ENCODE measurements at places on chromosomes 5 and 9.

GRCh38 chr5:2020730-2021129 is 138.0 kb upstream of the IRX4 start:
- H3K36me3 ChIP-seq, result no peaks in the 10 kb centered on the region
- H3K4me3 ChIP-seq, result no peak overlapping the region
- H3K27ac ChIP-seq, result no peak overlapping the region
- DNase-seq, result no peak

- peaks cover 72% of the 10 kb centered on the region for H3K27me3 ChIP-seq
- no peaks in the 10 kb centered on the region for H3K36me3 ChIP-seq
- no peak for DNase-seq
Measured at GRCh38 chr9:92804727-92805126, 40.1 kb upstream of the BICD2 start.

DNA sequence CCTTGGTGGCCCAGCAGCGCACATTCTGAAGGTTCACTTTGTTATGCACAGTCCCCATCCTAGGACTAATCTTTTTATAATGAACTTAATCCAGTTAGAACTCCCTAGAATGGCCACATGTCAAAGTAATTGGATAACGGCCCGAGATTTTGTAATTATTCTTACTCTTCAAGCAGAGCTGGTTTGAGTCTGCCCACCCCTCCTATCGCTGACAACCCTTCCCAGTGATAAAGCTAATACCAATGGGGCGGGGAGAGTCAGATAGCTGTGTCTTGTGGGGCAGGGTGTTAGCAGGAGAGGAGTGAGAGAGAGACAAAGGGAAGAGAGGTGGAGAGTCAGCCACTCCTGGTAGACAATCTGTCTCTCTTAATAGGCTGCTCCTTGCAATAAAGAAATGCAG is 356.9 kb downstream of the SLIT3 start:
- H3K27me3 ChIP-seq, result no peaks in the 10 kb centered on the region
- H3K4me3 ChIP-seq, result no peak overlapping the region
- DNase-seq, result no peak
- no peak overlapping the region for H3K27ac ChIP-seq
- H3K36me3 ChIP-seq, result no peaks in the 10 kb centered on the region
- H3K4me1 ChIP-seq, result no peaks in the 10 kb centered on the region

DNA sequence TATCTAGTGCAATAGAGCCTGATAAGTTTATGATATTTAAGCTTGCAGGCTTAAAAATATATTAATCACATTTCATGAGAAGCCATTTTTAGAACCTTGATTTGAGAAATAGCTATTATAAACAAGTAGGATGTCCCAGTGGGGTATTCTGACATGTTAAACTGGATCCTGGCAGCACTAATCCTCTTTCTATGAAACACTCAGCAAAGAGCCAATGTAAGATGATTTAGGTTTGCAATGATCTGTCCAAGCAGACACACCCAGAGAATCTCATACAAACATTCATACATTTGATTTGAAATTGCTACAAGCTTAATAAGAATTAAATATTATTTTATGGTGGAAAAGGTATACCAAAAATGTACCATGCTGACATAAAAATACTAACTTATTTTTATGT is 86.5 kb downstream of the ERP44 start:
- H3K4me1 ChIP-seq, result no peaks in the 10 kb centered on the region
- no peak for DNase-seq
- H3K27ac ChIP-seq, result no peak overlapping the region
- H3K27me3 ChIP-seq, result no peaks in the 10 kb centered on the region

- DNase-seq, result peak; percentile 46
- no peaks in the 10 kb centered on the region for H3K27me3 ChIP-seq
- peak overlapping the region; percentile 39 for H3K27ac ChIP-seq
- H3K4me1 ChIP-seq, result no peaks in the 10 kb centered on the region
- no peak overlapping the region for H3K4me3 ChIP-seq
Measured at GRCh38 chr9:14372437-14373335, 58.7 kb upstream of the NFIB start.

DNA sequence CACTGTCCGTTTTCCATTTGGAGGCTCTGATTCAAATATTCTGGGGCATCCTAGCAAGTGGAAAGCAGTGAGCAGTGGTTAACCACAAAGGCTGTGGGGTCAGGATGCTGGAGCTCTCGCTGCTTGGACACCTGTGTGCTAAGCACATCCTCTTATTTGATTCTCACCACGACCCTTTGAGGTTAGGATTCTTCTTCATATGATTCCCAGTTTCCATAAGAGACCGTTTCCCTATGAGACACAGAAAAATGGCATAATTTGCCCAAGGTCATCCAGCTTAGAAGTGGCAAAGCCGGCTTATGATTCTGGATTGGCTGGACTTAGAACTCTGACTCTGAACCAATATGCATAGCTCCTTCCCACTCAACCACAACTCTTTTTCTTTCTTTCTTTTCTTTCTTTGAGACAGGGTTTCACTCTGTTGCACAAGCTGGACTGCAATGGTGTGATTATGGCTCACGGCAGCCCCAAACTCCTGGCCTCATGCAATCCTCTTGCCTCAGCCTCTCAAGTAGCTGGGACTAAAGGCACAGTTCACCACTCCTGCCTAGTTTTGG is 207.7 kb downstream of the TTLL11 start:
- no peak overlapping the region for H3K4me3 ChIP-seq
- no peaks in the 10 kb centered on the region for H3K36me3 ChIP-seq
- no peaks in the 10 kb centered on the region for H3K27me3 ChIP-seq
- peak; percentile 24 for DNase-seq

- H3K4me3 ChIP-seq, result no peak overlapping the region
- no peak for DNase-seq
- no peaks in the 10 kb centered on the region for H3K36me3 ChIP-seq
- no peaks in the 10 kb centered on the region for H3K27me3 ChIP-seq
Measured at GRCh38 chr5:74389531-74390305, 250.8 kb downstream of the ENC1 start.

GRCh38 chr5:140637371-140638100 is 1.7 kb upstream of the TMCO6 start:
- no peak for DNase-seq
- H3K4me1 ChIP-seq, result peaks cover 19% of the 10 kb centered on the region
- no peak overlapping the region for H3K4me3 ChIP-seq
- peaks cover 8% of the 10 kb centered on the region for H3K36me3 ChIP-seq

- H3K4me1 ChIP-seq, result no peaks in the 10 kb centered on the region
- no peak overlapping the region for H3K4me3 ChIP-seq
- DNase-seq, result peak; percentile 8
- no peak overlapping the region for H3K27ac ChIP-seq
- H3K36me3 ChIP-seq, result no peaks in the 10 kb centered on the region
Measured at GRCh38 chr5:81425569-81425968, 31.6 kb upstream of the ACOT12 start.

GRCh38 chr5:33311893-33312292 is 128.9 kb upstream of the TARS1 start:
- no peaks in the 10 kb centered on the region for H3K36me3 ChIP-seq
- no peak for DNase-seq

- H3K27ac ChIP-seq, result no peak overlapping the region
- no peaks in the 10 kb centered on the region for H3K27me3 ChIP-seq
- H3K4me1 ChIP-seq, result no peaks in the 10 kb centered on the region
- peak; percentile 45 for DNase-seq
Measured at GRCh38 chr5:72608297-72608696, 101.1 kb upstream of the ZNF366 start.

DNA sequence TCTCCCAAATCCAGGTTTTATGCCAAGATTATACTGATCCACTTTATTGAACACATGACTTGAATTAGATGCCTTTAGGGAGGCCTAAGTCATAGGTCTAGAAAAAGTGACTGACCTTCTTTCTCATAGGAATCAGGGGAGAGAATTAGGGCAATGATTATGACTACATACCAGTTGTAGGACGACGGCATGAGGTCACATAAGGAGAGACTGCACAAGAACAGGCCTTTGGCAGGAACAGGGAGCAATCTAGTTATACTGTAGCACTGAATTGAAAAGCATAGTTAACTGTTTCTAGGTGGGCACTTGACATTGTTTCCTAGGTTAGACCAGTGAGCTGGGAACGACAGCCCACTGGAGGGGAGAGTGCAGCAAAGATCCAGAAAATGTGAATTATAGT is 22.7 kb downstream of the CREBRF start:
- no peaks in the 10 kb centered on the region for H3K4me1 ChIP-seq
- H3K27ac ChIP-seq, result no peak overlapping the region
- peaks cover 16% of the 10 kb centered on the region for H3K36me3 ChIP-seq
- H3K4me3 ChIP-seq, result no peak overlapping the region
- no peak for DNase-seq
- H3K27me3 ChIP-seq, result no peaks in the 10 kb centered on the region

DNA sequence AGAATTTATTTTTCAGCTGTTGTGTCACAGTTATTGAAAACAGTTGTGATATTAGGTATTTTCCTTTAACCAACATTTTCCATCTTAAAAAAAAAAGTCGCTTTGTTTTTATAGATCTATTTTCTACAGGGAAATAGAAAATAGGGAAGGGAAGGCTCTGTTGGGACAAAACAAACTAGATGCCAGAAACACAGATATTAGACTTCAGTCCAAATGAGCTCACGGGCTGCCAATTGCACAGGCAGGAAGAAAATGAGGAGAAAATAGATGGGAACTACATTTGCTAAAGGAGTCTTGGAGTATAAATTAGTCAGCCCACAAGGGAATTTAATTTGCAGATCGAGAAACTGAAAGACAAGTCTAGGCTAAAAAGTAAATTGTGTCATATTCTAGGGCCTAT is 21.4 kb upstream of the ISOC1 start:
- H3K36me3 ChIP-seq, result no peaks in the 10 kb centered on the region
- no peak overlapping the region for H3K27ac ChIP-seq
- H3K4me1 ChIP-seq, result no peaks in the 10 kb centered on the region
- no peak overlapping the region for H3K4me3 ChIP-seq

DNA sequence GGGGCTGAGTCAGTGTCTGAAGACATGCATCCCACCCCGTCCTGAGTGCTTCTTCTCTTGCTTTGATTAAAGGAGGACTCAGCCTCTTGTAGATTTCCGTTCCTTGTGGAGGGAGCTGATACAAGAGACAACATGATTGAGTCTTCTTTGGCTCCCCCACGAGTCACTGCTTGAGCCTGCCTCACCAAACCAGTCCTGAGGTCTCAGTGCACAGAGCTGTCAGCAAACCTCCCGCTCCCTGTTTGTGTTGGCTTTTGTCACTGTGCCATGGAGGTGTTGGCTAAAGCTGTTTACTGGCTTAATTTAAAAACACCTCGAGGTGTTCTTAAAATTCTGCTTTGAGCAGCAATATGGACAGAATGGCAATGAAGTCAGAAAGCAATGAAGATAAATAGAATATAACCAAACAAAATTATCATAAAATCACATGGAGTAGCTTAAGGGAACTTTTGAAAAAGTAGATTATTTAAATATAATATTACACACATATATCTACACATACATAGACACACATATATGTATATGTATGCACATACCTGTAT is 234.1 kb upstream of the ANKRD55 start:
- H3K36me3 ChIP-seq, result no peaks in the 10 kb centered on the region
- H3K4me3 ChIP-seq, result no peak overlapping the region
- H3K4me1 ChIP-seq, result peaks cover 11% of the 10 kb centered on the region
- DNase-seq, result no peak
- H3K27ac ChIP-seq, result no peak overlapping the region
- no peaks in the 10 kb centered on the region for H3K27me3 ChIP-seq

DNA sequence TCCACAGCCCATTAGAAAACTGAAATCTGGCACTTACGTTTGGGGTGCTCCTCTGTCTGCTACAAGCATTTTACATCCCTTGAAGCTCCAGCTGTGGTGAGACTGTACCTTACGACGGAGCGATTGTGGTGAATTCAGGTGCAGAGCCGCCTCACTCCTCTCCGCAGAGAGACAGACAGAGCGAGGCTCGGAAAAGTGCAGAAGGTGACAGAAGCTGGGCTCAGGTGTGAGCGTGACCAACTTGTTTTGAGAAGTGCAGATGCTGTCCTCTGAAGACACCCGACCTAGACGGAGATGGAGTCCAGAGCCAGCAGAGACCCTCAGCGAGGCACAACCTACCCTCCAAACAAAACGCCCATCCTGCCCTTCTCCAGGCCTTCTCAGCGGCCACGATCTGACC is 196.5 kb downstream of the MED10 start:
- no peak overlapping the region for H3K27ac ChIP-seq
- no peaks in the 10 kb centered on the region for H3K36me3 ChIP-seq
- H3K4me1 ChIP-seq, result no peaks in the 10 kb centered on the region
- H3K27me3 ChIP-seq, result no peaks in the 10 kb centered on the region
- no peak overlapping the region for H3K4me3 ChIP-seq

DNA sequence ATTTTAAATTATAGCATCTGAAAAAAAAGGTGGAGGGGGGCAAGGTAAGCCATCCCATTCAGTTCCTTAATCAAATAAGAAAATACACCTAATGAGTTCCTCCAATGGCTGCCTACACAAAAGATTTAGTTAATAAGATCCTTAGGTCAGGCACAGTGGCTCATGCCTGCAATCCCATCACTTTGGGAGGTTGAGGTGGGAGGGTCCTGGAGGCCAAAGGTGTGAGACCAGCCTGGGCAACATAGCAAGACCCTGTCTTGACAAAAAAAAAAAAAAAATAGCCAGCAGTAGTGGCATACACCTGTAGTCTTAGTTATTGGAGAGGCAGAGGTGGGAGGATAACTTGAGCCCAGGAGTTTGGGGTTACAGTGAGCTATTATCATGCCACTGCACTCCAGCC is 78.4 kb downstream of the ST8SIA4 start:
- no peak overlapping the region for H3K4me3 ChIP-seq
- no peak for DNase-seq
- no peak overlapping the region for H3K27ac ChIP-seq

DNA sequence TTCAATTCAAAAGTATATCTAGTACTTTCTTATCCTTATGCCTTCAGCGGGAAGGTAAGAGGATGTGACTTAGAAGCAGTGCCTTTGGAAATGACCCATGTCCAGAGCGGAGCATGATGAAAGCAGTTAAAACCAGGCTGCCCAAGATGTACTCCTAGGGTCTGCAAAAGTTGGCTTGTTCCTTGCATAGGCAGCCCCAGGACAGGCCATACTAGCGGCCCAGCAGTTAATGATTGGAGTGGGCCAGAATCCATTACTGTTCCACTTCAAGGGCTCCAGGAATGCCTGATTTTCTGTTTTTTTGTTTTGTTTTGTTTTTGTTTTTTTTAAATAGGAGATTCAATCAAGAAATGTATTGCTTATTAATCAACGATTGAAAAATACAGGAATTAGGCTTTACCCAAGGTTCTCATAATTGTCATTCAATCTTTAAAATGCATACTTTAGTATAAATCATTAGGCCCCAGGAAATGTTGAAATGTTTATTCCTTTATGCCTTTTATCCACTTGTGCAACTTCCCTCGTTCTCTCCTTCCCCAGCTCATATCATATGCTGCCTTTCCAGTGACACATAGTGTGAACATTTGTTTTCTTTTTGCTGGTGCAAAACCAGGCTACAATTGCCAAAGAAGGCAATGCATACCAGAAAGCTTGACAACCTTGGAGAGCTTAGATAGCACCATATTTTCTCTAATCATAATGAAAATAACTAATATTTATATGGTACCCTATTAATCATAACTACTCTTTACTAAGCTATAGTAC is 190.8 kb downstream of the ARHGEF28 start:
- H3K36me3 ChIP-seq, result no peaks in the 10 kb centered on the region
- H3K4me3 ChIP-seq, result no peak overlapping the region
- no peaks in the 10 kb centered on the region for H3K27me3 ChIP-seq
- peaks cover 5% of the 10 kb centered on the region for H3K4me1 ChIP-seq
- no peak for DNase-seq

GRCh38 chr5:40666657-40667056 is 13.1 kb upstream of the PTGER4 start:
- no peak for DNase-seq
- H3K27me3 ChIP-seq, result no peaks in the 10 kb centered on the region
- no peak overlapping the region for H3K27ac ChIP-seq
- H3K36me3 ChIP-seq, result no peaks in the 10 kb centered on the region

- H3K4me1 ChIP-seq, result no peaks in the 10 kb centered on the region
- H3K4me3 ChIP-seq, result no peak overlapping the region
- H3K27ac ChIP-seq, result no peak overlapping the region
- no peaks in the 10 kb centered on the region for H3K36me3 ChIP-seq
- no peak for DNase-seq
- H3K27me3 ChIP-seq, result no peaks in the 10 kb centered on the region
Measured at GRCh38 chr5:19977099-19977498, 10.9 kb downstream of the CDH18 start.

All from large intestine (tissue), 12 donors.